ENCODE measurements at places on chromosomes 1 and 21.

GRCh38 chr1:76764638-76765454 is 102.4 kb upstream of the ST6GALNAC5 start:
- DNase-seq = peak; percentile 89

DNA sequence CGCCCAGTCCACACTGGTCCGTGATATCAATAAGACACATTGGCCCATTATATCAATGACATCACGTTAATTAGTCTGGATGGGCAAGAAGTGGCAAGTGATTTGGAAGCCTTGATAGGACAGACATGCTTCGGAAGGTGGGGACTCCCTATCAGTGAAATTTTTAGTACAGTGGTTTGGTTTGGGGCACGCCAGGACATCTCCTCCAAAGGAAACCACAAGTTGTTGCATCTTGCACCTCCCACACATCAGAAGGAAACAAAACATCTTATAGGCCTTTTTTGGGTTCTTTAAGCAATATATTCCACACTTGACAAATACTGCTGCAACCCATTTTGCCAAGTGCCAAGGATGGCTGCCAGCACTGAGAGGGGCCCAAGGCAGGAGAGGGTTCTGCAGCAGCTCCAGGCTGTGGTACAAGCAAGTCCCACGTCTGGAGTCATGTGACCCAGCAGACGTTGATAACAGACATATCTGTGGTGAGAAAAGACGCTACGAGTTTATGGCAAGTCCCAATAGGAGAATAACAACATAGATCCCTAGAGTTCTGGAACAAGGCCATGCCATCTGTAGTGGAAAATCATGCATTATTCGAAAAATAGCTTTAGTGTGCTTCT is 95.3 kb upstream of the DISP3 start:
- no peak for DNase-seq

- DNase-seq = no peak
Observed at GRCh38 chr21:30829659-30830058, at the start of gene KRTAP7-1. KRTAP7-1 (minus strand) TSS chr21:30829759; CDS start chr21:30829698, 61 bp downstream.

DNA sequence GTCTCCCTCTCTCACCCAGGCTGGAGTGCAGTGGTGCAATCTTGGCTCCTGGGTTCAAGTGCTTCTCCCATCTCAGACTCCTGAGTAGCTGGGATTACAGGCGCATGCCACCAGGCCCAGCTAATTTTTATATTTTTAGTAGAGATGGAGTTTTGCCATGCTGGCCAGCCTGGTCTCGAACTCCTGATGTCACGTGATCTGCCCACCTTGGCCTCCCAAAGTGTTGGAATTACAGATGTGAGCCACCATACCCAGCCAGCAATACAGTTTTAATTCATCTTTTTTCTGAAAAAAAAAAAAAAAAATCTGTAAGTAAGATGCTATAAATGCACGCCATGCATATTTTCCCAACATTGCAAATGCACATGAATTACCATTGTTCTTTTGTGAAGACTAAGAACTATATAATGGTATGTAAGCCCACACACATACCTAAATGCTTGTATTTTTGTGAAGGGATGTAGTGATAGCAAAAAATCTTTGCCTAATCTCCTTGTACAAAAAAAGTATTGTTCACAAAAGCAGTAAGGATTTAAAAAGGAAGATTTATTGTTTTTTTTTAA is 8.0 kb downstream of the LAMC2 start:
- DNase-seq = no peak

DNA sequence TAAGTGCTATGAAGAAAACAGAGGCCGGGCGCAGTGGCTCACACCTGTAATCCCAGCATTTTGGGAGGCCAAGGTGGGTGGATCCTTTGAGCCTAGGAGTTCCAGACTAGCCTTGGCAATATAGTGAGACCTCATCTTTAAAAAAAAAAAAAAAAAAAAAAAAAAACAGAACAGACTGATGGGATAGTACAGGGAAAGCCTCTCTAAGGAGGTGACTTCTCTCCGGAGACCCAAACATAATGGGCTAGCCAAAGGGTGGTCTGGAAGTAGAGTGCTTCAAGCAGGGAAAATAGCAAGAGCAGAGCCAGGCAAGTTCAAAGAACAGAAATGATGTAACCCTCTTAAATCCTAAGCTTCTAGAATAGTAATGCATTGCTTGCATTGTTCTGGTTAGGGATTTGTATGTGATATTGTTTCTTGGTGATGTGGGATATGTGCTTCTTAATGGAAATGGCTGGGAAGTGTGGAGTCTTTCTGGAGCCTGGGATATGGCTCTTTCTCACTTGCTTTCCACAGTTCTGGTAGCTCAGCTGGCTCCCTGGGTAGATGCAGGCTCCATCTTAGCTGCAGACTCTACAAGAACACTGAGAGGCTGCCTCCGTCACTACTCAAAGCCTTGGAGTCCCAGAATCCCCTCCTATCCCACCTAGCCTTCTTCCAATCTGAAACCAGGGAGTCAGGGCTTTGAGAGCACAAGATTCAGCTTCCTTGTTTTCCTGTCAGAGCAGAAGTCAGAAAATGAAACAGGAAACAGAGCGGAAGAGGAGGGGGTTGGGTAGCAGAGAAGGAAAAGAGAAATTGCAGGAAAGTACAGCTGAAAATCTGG is 1.9 kb upstream of the PIGV start:
- DNase-seq = no peak

DNA sequence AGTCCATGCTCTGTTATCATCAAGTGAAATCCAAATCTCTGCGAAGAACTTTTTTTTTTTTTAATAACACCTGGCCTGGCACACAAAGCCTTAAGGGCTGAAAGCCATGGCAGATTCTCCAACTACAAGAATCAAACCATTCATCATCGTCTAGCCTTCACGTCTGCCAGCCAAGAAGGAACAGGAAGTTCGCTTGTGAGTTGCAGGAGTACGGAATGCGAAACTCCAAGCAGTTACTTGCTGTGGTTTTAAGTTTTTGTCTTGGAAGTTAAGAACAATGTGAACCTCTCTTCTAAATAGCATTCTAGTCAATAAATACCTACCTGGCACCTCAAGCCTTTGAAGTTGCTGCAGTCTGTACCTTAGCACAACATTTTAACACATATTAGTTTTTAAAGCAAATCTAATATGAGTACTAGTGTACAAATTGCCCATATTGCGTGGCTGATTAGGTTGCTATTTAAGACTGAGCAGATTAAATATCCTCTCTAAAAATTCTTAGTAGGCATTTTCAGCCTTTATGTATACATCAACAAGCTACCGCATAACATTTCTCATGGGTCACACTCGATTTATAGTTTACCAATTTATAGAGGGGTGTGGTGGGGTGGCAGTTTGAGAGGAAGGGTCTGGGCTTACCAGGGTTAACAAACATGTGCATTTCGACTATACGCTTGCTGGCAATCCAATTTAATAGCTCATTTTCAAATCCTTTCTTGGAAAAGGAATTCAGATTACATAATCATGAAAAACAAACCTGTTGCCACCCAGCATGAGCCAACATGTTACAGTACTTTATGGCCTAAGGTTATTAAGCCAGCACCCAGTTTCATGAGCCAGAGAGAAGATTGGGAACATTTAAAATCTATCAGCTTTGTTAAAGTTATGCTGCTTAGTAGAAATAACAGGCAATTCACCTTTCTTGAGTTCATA is 22.2 kb upstream of the PTPN14 start:
- no peak for DNase-seq

- DNase-seq = no peak
Observed at GRCh38 chr1:223355699-223356098, 8.3 kb downstream of the SUSD4 start.

- DNase-seq = no peak
Observed at GRCh38 chr1:67336783-67337182, 29.1 kb downstream of the IL12RB2 start.

DNA sequence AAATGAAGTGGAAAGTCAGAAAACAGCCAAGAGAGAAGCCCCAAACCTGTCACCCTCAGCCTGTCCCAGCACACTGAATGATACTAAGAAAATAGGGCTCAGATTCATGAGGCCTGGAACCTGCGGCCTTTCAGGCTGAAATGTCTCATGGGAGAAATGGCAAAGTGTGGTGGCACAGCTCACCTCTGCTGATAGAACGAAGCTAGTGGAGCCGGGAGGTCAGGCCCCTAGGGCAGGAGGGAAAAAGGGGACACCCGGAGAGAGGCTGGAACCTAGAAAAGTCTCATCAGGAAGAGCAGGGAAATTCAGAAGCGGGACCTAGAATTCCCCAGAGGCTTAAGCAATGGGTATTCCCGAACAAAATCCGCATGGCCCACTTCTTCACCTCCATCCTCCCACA is 107.1 kb downstream of the BCAR3 start:
- DNase-seq = no peak

- DNase-seq = no peak
Observed at GRCh38 chr1:116252785-116253184, 120.3 kb upstream of the ATP1A1 start.

- DNase-seq = peak; percentile 82
Observed at GRCh38 chr1:201450721-201451291, 18.2 kb downstream of the PHLDA3 start.

DNA sequence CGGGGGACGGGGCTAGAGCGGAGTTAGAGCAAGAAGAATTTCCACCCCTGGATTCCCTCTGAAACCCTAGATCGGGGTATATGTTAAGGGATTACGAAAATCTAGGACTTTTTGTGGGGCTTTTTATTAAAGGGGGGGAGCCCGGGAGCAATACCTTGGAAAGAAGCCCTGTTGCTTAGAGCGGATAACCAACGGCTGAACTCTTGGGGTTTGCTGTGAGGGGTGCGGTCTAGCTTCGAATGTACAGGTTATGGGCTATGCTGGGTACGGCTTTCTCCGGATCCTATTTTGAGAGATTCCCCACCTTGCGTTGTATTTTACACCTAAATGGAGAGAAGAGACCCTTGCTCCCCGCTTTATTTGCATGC is 626 bp downstream of the DYRK3 start:
- DNase-seq = no peak

GRCh38 chr1:57122031-57122430 is 156.2 kb upstream of the C8B start:
- DNase-seq = no peak

DNA sequence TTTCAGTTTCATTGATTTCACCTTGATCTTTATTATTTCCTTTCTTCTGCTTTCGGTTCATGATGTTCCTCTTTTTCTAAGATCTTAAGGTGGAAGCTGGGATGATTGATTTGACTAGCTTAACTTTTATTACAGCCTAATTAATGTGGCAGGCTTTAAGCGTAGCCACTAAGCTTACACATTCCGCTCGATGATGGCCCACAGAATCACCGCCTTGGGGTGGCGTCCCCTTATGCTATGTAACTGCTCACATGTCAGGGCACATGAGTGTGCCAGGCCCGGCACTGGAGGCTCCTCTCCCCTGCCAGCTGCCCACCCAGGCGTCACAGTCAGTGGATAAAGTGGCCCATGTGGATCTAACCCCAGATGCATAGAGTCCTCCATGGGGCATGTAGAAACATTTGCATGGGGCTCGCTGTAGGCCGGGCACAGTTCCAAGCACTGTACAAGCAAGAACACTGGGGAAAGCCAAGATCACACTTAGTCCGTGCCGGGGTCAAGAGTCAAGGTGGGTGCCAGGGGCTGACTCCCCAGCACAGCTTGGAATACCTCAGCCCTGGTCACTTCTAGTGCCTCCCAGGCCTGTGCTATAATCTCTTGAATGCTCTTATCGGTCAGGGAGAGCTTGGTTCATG is 41.7 kb downstream of the PKNOX1 start:
- no peak for DNase-seq

DNA sequence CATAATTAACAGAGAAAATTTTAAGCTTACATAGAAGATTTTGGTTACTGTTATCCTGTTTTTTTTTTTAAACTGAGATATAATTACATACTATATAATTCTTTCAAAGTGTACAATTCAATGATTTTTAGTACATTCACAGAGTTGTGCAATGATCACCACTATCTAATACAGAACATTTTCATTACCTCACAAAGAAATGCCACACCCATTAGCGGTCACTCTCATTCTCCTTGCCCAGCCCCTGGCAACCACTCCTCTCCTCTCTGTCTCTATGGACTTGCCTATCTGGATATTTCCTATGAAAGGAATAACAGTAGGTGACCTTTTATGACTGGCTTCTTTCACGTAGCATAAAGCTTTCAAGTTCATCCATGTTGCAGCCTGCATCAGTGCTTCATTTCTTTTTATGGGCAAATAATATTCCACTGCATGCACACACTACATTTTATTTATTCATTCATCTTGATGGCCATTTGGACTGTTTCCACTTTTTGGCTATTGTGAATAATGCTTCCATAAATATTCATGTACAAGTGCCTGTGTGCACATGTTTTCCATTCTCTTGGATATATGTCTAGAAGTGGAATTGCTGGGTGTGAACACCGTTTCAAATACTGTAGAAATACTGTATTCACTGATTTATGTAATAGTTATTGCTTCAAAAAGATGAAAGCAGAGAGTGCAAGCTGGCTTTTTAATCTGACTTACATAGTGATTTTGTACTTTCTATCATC is 26.5 kb downstream of the TAF5L start:
- DNase-seq = no peak

DNA sequence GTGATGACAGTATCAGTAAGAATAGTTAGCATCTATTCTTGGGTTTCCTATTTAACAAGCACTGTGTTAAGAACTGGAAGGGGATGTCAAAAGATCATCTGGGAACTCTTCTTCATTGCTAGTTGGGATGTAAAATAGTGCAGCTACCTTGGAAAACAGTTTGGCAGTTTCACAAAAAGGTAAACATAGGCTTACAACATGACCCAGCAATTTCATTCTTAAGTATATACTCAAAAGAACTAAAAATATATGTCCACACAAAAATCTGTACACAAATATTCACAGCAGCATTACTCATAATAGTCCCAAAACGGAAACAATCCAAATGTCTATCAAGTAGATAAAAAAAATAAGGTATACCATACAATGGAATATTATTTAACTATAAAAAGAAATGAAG is 45.7 kb downstream of the DIPK1A start:
- no peak for DNase-seq

GRCh38 chr1:54199151-54199764 is 572 bp downstream of the CYB5RL start:
- DNase-seq = no peak

GRCh38 chr1:50181027-50181663 is 72.4 kb downstream of the ELAVL4 start:
- DNase-seq = no peak

- no peak for DNase-seq
Observed at GRCh38 chr1:175088525-175088951, 20.9 kb downstream of the TNN start.

DNA sequence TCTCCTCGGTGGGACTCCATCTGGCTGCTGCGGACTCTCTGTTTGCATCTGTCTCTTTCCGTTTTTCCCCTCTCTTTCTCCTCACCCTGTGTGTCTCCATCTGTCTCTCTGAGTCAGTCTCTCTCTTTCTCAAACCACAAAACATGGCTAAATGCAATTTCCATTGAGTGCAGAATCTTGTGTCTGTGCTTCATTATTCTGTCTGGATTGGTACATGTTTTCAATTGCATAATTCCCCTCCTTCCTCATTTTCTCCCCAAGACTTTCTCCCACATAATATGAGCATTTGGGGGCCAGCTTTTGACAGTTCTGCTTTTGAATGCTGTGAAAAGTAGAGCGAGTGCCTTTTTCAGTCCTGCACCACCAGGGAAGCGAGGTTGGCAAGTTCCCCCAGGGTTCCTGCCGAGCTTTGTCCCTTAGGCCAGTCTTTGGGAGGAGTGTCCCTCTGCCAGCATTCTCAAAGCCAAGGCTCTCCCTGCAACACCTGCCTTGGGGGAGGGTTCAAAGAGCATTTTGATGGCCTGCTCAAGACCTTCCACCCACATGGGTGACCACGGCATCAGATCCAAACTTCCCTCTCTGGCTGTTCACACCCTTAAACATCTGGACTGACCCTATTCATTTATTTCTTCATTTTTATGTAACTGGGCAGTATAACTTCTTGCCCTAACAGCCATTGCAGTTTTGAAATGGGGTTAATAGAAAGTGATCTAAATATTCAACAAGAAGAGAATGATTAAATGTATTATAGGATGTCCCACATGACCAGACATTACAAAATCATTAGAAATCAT is 32.8 kb upstream of the SCMH1 start:
- no peak for DNase-seq
